ENCODE measurements at places on chromosomes 16 and 17. TPM values are rescaled to one million over a fixed set of nuclear protein-coding genes. Genes with fewer than 3 reads are reported as not detected.

The TBX2 gene
- 0.99 TPM for total RNA-seq

The LRRC36 gene
- not detected for total RNA-seq

The SEC14L5 gene
- 2.5 TPM for total RNA-seq

The KIF2B gene
- not detected for total RNA-seq

The KRT9 gene
- not detected for total RNA-seq

The CDK5RAP3 gene
- total RNA-seq, result 68.5 TPM

The GPR179 gene
- total RNA-seq, result not detected

DNA sequence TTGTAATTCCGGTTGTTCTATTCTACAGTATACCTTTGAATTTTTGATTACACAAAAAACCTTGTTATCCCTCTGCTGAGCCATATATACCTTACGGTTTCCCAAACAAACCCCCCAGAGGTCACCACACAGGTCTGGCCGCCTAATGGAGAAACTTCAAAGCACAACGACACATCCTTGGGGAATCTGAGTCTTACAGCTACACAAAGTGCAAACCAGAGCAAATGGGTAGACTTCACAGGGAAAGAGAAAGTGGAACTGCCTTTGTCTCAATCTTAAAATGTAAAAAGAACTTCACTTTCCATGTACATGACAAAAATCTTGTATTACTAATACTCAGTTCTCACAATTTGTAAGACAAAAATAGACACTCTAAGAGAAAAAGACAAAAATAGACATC is 2.7 kb downstream of the FBXO31 start:
- H3K36me3 ChIP-seq, result no peaks in the 10 kb centered on the region
- DNase-seq, result peak; percentile 12
- peak overlapping the region; percentile 91 for H3K27ac ChIP-seq
- H3K4me3 ChIP-seq, result peak overlapping the region; percentile 96
- H3K27me3 ChIP-seq, result no peaks in the 10 kb centered on the region

DNA sequence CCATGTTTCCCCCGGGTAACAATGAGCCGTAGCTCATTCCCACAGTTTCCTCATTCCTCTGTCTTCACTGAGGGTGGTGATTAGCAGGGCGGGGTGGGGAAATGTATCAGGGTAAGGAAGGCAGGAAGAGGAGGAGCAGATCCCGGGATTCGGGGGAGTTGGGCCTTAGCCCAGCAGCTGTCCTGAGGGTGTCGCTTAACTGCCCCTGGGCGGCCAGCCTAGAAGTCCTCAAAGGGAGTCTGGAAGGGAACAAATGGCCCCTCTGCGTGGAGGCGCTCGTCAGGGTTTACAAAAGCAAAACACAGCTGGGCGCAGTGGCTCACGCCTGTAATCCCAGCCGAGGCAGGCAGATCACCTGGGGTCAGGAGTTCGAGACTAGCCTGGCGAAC is 14.3 kb downstream of the MLYCD start:
- H3K4me1 ChIP-seq, result no peaks in the 10 kb centered on the region
- H3K36me3 ChIP-seq, result peaks cover 92% of the 10 kb centered on the region
- H3K4me3 ChIP-seq, result no peak overlapping the region
- peak; percentile 66 for DNase-seq
- H3K27ac ChIP-seq, result no peak overlapping the region

DNA sequence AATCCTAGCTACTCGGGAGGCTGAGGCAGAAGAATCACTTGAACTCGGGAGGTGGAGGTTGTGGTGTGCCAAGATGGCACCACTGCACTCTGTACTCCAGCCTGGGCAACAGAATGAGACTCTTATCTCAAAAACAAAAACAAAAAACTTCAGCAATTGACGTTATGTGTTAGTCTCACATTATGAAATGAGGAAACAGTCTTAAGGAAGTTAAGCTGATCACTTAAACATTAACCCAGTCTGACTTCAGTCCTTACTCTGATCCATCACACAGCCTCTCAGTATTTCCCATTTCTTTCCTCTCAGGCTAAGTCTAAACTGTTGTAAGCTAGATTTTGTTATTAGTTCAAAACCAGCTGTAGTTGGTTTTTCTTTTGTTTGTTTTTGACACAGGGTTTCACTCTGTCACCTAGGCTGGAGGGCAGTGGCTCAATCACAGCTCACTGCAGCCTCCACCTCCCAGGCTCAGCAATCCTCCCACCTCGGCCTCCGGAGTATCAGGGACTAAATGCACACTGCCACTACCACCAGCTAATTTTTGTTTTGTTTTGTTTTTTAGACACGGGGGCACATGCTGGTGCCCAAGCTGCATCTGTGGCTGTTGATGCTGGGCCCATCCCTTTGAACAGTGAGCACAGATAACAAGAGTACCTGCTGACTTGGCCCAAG is 6.3 kb downstream of the JPT1 start:
- H3K4me1 ChIP-seq, result peaks cover 2% of the 10 kb centered on the region
- no peak for DNase-seq
- no peaks in the 10 kb centered on the region for H3K27me3 ChIP-seq
- no peak overlapping the region for H3K4me3 ChIP-seq
- peaks cover 38% of the 10 kb centered on the region for H3K36me3 ChIP-seq

GRCh38 chr16:65480281-65481091 is 358.6 kb upstream of the CDH11 start:
- H3K27me3 ChIP-seq, result no peaks in the 10 kb centered on the region
- no peaks in the 10 kb centered on the region for H3K36me3 ChIP-seq
- H3K4me1 ChIP-seq, result no peaks in the 10 kb centered on the region
- no peak for DNase-seq
- no peak overlapping the region for H3K4me3 ChIP-seq

- no peaks in the 10 kb centered on the region for H3K27me3 ChIP-seq
- H3K4me3 ChIP-seq, result no peak overlapping the region
- peak; percentile 58 for DNase-seq
- no peak overlapping the region for H3K27ac ChIP-seq
- H3K4me1 ChIP-seq, result no peaks in the 10 kb centered on the region
- peaks cover 4% of the 10 kb centered on the region for H3K36me3 ChIP-seq
Observed at GRCh38 chr16:616733-617586, 13.8 kb upstream of the WFIKKN1 start.

DNA sequence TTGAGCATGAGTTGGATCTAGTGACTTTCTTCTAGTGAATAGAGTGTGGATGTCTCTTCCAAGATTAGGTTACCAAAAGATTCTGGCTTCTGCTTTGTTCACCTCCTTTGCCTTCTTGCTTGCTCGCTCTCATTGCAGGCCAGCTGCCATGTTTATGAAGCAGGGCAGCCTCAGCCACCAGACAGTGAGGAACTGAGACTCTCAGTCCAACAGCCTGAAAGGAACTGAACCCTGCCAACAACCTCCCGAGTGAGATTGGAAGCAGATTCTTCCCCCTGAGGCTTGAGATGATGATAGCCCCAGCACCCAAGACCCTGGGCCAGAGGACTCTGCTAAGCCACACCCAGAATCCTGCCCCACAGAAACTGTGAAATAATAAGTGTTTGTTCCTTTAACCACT is 48.4 kb downstream of the NOG start:
- no peak overlapping the region for H3K4me3 ChIP-seq
- no peak overlapping the region for H3K27ac ChIP-seq
- peaks cover 20% of the 10 kb centered on the region for H3K27me3 ChIP-seq
- no peak for DNase-seq
- no peaks in the 10 kb centered on the region for H3K36me3 ChIP-seq
- peaks cover 3% of the 10 kb centered on the region for H3K4me1 ChIP-seq

GRCh38 chr16:30710971-30711370 is 12.0 kb downstream of the SRCAP start:
- no peaks in the 10 kb centered on the region for H3K27me3 ChIP-seq
- peaks cover 4% of the 10 kb centered on the region for H3K4me1 ChIP-seq
- peaks cover 100% of the 10 kb centered on the region for H3K36me3 ChIP-seq
- DNase-seq, result no peak

DNA sequence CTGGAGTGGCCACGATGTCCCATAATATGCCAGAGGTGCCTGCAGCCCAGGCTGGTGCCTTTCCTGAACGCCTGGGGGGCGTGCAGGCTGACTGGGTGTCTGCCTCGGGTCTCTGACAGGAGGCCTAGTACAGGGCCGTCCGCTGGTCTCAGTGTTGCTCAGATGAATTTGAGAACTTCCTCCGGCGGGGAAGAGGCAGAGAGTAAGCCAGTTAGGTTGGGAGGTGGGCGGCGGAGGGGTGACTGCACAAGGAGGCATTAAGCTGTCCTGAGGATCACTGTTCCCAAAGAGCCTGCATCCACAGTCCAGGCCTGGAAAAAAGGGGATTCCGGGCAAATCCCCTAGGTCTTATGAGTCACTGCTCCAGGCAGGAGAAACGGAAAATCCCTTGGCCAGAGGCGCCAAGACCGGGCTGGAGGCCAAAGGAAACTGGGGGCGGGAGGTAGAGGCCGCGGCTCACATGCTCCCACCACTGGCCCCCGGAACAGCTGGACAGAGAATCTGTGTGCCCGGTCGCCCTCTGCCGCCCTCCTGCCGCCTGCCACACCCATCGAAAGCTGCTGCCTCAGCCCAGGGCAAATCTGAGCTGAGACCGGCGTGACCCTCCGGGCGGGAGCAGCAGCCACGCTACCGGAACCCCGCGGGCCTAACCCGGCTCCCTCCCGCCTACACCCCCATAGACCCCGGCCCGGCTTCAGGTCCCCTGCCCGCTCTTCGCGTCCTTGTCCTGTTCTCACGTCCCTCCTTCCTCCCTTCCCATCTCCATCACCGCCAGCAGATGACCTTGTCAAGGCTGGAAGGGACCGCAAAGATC is 1.2 kb downstream of the TRIM47 start:
- peak overlapping the region; percentile 97 for H3K27ac ChIP-seq
- H3K4me1 ChIP-seq, result peaks cover 5% of the 10 kb centered on the region
- DNase-seq, result peak; percentile 98
- peak overlapping the region; percentile 80 for H3K4me3 ChIP-seq
- no peaks in the 10 kb centered on the region for H3K27me3 ChIP-seq
- H3K36me3 ChIP-seq, result peaks cover 10% of the 10 kb centered on the region

GRCh38 chr17:77798031-77798430 is 160.5 kb upstream of the TNRC6C start:
- no peak overlapping the region for H3K4me3 ChIP-seq
- no peak overlapping the region for H3K27ac ChIP-seq
- no peaks in the 10 kb centered on the region for H3K27me3 ChIP-seq
- peaks cover 33% of the 10 kb centered on the region for H3K4me1 ChIP-seq
- no peaks in the 10 kb centered on the region for H3K36me3 ChIP-seq
- DNase-seq, result peak; percentile 4

DNA sequence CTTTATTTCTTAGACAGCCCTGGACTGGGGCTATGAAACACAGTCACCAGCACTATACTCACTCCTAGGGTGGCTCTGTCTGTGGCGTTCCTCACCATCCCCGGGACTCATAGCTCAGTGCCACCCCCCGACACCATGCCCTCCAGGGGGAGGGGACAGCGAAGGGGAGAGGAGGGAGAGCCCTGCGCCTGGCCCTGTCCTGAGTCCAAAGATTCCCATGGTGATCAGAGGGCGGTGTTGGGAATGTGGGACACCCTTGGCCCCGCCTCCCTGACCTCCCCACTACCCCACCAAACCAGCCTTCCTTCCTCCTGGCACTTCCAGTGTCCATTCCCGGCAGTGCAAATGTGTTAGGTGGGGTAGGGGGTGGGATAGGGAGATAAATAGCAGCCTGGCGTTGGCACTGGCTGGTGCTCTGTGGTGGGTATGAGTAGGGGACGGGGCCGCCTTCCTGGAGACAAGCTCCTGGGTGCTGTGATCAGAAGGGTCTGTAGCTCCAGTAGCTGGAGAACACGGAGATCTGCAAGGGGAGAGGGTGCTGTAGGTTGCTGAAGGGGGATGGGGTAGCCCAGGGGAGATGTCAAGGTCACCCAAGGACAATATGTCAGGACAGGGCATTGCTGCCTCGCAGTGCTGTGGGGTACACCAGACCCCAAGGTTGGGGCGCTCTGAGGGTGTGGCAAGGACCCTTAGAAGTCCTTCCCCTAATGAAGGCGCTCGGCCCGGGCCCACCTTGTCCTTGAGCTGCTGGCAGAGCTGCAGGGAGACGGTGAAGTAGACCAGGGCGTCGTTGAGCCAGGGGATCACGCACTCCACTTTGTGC is 2.0 kb downstream of the SMIM22 start:
- DNase-seq, result no peak
- no peaks in the 10 kb centered on the region for H3K27me3 ChIP-seq
- H3K36me3 ChIP-seq, result peaks cover 5% of the 10 kb centered on the region

DNA sequence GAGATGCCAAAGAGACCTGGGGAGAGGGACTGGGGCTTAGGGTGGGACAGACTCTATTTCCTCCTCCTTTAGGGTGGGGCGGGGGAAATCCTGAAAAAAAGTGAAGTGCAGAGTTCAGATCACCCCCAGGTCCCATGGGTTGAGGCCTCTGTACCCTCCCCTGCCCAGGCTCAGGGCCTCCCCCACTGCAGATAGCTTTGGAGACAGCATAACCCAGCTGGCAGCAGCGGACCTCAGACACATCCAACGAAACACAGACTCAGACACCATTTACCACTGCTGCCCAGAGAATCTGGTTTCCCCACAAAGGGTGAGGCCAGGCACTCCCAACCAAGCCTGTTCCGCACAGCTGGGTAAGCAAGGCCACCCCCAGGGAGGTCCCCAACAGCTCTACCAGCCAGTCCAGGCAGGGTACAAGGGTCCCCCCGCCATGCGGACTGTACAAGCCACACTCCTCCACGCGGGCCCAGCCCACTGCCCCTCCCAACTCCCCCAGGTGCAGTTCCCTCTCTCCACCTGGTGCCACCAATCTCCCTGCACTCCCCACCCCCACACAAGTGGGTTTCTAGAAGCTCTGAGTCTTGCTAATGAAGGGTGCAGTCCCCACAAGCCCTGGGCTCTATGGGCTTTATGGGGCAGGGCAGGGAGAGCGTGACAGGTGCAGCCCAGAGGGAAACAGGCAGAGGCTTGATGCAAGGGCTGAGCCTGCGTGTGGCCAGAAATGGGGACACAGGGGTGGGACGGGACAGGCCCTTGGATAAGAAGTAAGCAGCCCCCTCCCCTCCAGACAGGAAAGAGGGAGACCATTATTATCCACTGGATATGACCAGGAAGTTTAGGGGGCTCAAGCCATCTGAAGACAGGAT is 8.9 kb downstream of the RHBDF2 start:
- H3K4me3 ChIP-seq, result peak overlapping the region; percentile 2
- DNase-seq, result no peak
- peaks cover 2% of the 10 kb centered on the region for H3K4me1 ChIP-seq
- H3K27me3 ChIP-seq, result no peaks in the 10 kb centered on the region

Data from sigmoid colon (tissue), 7 donors.